ENCODE measurements at places on chromosomes 7 and 10.

DNA sequence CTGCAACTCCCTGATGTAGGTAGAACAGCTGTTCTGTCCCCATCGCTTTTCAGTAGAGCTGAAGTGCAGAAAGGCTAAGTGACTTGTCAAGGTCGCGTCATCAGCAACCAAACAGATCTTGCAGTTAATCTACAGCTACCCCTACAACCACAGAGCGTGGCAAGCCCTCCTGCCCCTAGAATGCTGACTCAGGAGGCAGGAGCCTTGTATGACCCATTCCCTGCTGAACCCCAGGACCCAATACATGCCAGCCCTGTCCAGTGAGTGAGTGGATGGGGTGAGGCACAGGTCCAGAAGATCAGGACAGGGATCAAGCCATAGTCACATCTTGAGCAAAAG, 26.6 kb upstream of the GJD4 start:
- H3K27ac ChIP-seq = no peak overlapping the region
- no peaks in the 10 kb centered on the region for H3K4me1 ChIP-seq
- H3K36me3 ChIP-seq = no peaks in the 10 kb centered on the region
- no peak for DNase-seq
- no peaks in the 10 kb centered on the region for H3K27me3 ChIP-seq

DNA sequence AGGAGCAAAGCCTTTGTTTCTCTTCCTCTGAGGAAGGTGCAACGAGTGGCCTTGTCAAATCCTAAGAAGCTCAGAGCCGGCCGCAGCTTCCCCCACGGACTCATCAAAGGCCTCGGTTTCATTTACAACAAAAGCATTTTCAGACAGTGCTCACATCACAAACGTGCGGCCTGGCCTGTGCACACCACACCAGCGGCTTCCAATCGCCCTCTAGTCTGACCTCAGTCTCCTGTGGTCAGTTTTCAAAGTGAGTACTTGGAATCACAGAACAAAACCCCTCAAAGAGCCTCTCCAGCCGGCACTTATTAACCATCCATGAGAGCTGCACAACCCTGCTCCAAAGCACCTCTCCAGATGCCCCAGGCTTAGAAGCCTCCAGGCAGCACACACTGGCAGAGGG, 3.3 kb downstream of the RADIL start:
- H3K4me1 ChIP-seq = peaks cover 5% of the 10 kb centered on the region
- H3K36me3 ChIP-seq = no peaks in the 10 kb centered on the region
- DNase-seq = no peak
- H3K4me3 ChIP-seq = no peak overlapping the region

DNA sequence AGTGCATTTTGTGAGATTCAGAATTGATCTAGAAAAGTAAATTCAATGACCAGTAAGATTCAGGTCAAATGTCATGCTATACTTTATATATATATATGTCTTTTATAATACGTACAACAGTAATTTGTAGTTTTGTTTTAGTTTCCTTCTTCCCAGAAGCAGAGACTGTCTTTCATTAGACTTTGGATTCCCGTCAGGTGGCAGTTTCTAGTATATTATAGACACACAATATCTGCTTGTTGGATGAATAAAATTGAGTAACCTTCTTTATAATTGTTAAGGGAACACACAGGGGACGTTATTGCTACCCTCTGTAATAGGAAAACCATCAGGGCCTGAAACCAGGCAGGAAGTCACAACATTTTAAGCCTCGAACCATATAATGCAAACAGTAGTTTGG, 5.3 kb upstream of the LAMB1 start:
- H3K36me3 ChIP-seq = no peaks in the 10 kb centered on the region
- no peak overlapping the region for H3K4me3 ChIP-seq
- H3K27ac ChIP-seq = no peak overlapping the region
- peaks cover 5% of the 10 kb centered on the region for H3K4me1 ChIP-seq

GRCh38 chr10:77037735-77038403, 599.7 kb downstream of the KCNMA1 start:
- H3K27ac ChIP-seq = no peak overlapping the region
- no peaks in the 10 kb centered on the region for H3K27me3 ChIP-seq
- peaks cover 10% of the 10 kb centered on the region for H3K4me1 ChIP-seq
- DNase-seq = peak; percentile 35
- H3K4me3 ChIP-seq = no peak overlapping the region
- H3K36me3 ChIP-seq = no peaks in the 10 kb centered on the region

- no peaks in the 10 kb centered on the region for H3K36me3 ChIP-seq
- no peak overlapping the region for H3K4me3 ChIP-seq
- DNase-seq = no peak
- no peaks in the 10 kb centered on the region for H3K27me3 ChIP-seq
- peaks cover 35% of the 10 kb centered on the region for H3K4me1 ChIP-seq
Measured at GRCh38 chr10:26805567-26806245, 55.1 kb downstream of the ABI1 start.

- no peak for DNase-seq
- no peaks in the 10 kb centered on the region for H3K36me3 ChIP-seq
- H3K4me3 ChIP-seq = no peak overlapping the region
- no peak overlapping the region for H3K27ac ChIP-seq
- peaks cover 1% of the 10 kb centered on the region for H3K4me1 ChIP-seq
- peaks cover 83% of the 10 kb centered on the region for H3K27me3 ChIP-seq
Measured at GRCh38 chr7:128365432-128365831, 3.9 kb upstream of the PRRT4 start.

DNA sequence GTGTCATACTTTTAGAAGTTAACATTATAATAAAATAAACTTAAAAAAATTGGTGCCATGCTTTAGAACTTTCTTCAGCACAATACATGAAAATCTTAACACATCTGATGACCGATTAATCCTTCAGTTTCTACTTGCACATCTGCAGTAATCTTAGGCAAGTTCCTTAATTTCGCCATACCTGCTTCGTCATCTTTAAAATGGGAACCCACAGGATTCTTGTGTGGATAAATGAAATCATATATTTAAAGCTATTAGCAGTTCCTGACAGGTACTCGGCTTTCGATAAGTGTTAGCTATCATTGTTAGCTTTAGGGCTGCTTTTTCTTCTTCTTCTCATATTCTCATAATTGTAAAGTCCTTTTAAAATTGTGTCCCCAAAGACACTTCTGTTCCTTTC, 907 bp upstream of the VPS50 start:
- H3K27me3 ChIP-seq = peaks cover 11% of the 10 kb centered on the region
- peak overlapping the region; percentile 79 for H3K4me3 ChIP-seq
- no peak for DNase-seq
- H3K36me3 ChIP-seq = no peaks in the 10 kb centered on the region
- no peak overlapping the region for H3K27ac ChIP-seq

DNA sequence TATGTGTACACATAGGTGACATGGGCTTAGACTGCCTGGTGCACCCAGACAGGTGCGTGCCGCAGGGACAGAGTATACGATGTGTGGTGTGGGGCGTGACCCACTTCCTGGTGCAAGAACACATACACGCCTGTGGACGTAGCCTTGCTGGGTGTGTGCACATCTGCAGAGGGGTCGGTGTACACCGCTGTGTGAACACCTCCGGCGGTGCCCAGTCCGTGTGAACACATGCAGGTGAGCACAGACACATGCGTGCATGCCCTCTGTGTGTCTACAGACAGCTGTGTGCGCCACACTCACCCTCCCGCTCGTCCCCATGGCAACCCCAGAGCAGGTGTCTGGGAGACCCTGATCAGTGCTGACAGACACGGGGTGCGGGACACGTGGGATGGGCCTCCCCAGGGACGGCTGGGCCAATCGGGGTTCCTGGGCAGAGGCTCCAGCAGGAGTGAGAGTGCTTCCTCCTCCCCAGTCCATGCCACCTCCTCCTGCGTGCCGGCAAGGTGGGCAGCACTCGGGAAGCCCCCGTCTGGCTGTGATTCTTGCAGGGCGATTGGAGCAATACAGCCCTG, 23.4 kb downstream of the ELFN1 start:
- H3K36me3 ChIP-seq = peaks cover 3% of the 10 kb centered on the region
- no peak overlapping the region for H3K27ac ChIP-seq
- no peak for DNase-seq

DNA sequence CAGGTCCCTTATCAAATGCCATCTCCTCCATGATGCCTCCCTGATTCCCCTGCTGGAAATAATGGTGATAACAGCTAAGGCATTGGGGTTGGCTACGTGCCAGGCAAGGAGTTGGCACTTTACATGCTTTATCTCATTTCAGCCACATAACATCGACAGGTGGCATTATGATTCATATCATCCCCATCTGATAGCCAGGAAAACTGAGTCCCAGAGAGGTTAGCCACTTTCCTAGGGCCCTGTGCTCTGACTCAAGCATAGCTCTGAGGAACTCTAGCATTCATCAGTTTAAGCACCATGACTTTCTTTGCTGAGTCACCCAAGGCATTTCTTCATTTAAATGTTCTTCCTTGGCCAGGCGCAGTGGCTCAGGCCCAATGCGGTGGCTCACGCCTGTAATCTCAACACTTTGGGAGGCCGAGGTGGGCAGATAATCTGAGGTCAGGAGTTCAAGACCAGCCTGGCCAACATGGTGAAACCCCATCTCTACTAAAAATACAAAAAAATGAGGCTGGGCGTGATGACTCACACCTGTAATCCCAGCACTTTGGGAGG, 6.6 kb downstream of the LEP start:
- no peak overlapping the region for H3K27ac ChIP-seq
- DNase-seq = no peak
- H3K27me3 ChIP-seq = no peaks in the 10 kb centered on the region
- H3K4me3 ChIP-seq = no peak overlapping the region

GRCh38 chr7:125845686-125846085, 916.1 kb upstream of the POT1 start:
- H3K4me3 ChIP-seq = no peak overlapping the region
- no peaks in the 10 kb centered on the region for H3K27me3 ChIP-seq
- DNase-seq = no peak
- no peaks in the 10 kb centered on the region for H3K36me3 ChIP-seq

GRCh38 chr10:105358911-105359310, 717.8 kb downstream of the SORCS3 start:
- no peak for DNase-seq
- H3K36me3 ChIP-seq = peaks cover 3% of the 10 kb centered on the region
- no peak overlapping the region for H3K4me3 ChIP-seq
- no peak overlapping the region for H3K27ac ChIP-seq
- no peaks in the 10 kb centered on the region for H3K4me1 ChIP-seq

- H3K27ac ChIP-seq = no peak overlapping the region
- no peaks in the 10 kb centered on the region for H3K27me3 ChIP-seq
Measured at GRCh38 chr10:27638071-27638750, 107.4 kb downstream of the MKX start.

GRCh38 chr10:116521424-116522290, 24.1 kb upstream of the PNLIP start:
- peak; percentile 54 for DNase-seq
- H3K27me3 ChIP-seq = no peaks in the 10 kb centered on the region
- H3K4me3 ChIP-seq = no peak overlapping the region
- no peak overlapping the region for H3K27ac ChIP-seq
- H3K36me3 ChIP-seq = no peaks in the 10 kb centered on the region
- H3K4me1 ChIP-seq = no peaks in the 10 kb centered on the region

DNA sequence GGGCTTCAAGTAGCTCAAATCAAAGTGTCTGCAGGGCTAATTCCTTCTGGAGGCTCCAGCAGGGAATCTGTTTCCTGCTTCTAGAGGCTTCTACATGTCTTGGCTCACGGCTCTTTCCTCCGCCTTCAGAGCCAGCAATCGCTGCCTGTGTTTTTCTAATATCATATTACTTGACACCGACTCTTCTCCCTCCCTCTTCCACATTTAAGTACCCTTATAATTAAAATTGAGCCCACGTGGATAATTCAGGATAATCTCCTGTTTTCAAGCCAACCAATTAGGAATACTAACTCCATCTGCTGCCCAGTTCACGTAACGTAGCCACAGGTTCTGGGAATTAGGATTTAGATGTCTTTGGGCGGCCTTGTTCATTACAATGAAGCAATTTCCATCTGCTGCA, 372.2 kb downstream of the DPP6 start:
- H3K27me3 ChIP-seq = no peaks in the 10 kb centered on the region
- no peak overlapping the region for H3K27ac ChIP-seq
- peaks cover 15% of the 10 kb centered on the region for H3K4me1 ChIP-seq
- DNase-seq = no peak
- no peak overlapping the region for H3K4me3 ChIP-seq
- H3K36me3 ChIP-seq = no peaks in the 10 kb centered on the region

DNA sequence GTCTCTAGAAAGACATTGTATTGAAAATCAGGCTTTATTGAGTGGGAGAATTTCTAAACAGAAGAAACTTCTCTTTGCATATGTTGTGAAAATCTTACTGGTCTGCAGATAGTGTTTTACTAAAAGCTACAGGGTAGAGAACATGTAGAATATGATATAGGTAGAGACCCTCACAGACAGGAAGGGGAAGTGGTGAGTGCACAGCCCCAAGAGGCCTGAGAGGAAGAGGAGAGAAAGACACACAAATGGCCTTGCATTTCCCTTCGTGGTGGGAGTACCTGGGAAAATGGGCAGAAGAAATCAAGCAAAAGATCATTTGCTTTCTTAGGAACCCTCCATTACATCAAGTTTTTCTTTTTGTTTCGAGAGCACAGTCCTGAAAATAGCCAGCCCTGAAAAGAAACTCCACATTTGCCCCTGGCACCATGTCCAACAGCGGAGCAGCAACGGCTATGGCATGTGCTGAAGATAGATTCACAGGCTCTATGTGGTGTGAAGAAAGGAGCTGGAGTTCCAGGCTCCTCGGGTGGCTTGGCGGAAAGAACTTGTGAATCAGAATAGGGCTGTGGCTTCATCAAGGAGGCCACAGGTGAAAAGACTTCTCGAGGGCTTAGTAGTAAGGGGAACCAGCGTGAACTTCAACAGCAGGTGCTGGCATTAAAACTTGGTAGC, 143.5 kb downstream of the CALCR start:
- no peak overlapping the region for H3K4me3 ChIP-seq
- no peak overlapping the region for H3K27ac ChIP-seq
- H3K27me3 ChIP-seq = no peaks in the 10 kb centered on the region
- H3K36me3 ChIP-seq = no peaks in the 10 kb centered on the region

Data from neural progenitor cell (in vitro differentiated cells).